ENCODE measurements at places on chromosomes 4 and X. TPM values are rescaled to one million over a fixed set of nuclear protein-coding genes. Genes with fewer than 3 reads are reported as not detected.
A peak's percentile ranks its signal among the peaks of the same experiment; 100 is the strongest.

DNA sequence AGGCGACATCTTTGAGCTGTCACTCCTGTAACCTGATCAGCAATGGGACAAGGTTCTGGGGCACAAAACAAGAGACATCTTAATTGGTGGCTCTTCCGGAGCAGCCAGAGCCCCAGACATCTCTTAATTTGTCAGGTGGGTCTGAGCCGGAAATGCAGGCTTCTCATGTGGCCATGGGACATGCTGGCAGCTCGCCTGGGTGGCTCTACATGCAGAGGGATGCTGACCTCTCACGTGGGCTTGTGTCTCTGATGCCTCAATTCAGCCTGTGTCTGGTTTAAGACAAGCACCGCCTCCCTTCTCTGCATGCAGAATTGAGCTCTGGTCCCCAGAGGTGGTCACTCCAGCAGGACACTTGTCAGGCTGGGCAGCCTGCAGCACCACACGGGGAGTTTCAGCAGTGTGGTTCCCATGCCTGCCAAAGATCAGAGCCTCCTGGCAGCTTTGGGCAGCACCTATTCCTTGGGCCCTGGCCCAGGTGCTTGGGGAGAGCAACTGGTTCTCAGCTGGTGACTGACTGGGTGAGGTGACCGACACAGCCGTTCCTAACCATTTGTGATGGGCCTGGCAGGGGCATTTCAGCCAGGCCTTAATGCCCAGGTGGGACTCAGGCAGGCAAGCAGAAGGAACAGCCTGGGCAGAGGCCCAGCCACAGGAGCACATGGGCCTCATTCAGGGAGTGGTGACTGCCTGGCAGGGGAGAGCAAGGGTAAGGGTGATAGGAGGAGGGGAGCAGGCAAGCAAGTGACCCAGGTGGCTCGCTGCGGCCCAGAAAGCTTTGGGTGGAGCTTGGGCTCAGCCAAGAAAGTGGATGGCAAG, 53.4 kb downstream of the HMX1 start:
- DNase-seq = peak; percentile 57

Gene HAND2
- 8.3 TPM for total RNA-seq

DNA sequence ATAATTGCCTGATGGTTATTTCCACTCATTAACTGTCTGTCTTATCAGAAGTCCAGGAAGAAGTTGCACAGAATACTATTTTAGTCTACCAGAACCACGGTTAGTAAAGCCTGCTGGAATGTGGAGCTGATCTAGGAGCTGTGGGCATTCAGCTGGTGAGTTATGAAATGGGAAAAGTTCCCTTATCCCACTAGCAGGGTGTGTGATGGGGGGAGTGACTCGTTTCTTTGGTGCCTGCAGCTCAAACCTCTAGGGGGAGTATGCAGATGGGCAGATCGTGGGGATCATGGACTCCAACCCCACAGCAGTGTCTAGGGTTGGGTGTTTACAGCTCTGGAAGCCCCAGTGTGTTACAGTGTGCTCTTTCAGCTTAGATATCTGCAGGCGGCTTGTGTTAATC, 305.7 kb upstream of the BOD1L1 start:
- no peak for DNase-seq

GRCh38 chr4:114734594-114734993, 136.0 kb downstream of the UGT8 start:
- DNase-seq = no peak

GRCh38 chr4:63764400-63764799, 644.9 kb downstream of the TECRL start:
- DNase-seq = no peak

DNA sequence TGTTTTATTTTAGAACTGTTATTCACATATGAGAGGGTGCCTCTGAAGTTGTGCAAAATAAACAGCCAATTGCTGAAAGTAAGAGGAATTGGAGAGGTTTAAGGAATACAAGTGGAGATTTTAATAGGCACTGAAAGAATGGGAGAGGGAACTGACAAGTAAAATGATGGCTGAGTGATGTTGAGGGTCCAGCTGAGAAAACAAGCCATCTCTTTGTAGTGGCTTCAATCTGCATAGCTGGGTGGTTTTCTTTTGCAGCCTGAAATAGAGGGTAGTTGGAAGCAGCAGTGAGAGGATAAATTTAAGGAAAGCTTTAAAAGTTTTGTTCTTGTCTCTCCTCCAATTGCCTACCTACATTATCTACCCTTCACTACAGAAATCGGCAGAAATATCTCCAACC, 106.7 kb upstream of the DGKK start:
- DNase-seq = no peak

DNA sequence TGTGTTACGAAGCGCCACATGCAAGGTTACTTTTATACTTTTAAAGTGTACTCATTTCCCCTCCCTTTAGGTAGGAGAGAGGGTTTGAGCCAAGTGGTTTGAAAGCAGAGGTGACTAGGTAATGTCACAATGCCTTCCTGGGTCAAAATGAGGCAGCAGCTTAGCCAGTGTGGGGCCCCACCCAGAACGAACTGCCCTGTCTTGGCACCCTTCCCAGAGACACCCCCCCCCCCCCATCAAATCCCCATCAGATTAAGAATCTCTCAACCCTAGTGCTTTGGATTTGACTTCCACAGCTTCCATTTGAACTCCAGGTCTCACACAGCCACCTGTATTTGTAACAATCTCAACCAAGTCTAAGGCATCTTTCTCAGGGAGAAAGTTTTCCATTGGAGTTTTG, 31.1 kb downstream of the BCOR start:
- no peak for DNase-seq

DNA sequence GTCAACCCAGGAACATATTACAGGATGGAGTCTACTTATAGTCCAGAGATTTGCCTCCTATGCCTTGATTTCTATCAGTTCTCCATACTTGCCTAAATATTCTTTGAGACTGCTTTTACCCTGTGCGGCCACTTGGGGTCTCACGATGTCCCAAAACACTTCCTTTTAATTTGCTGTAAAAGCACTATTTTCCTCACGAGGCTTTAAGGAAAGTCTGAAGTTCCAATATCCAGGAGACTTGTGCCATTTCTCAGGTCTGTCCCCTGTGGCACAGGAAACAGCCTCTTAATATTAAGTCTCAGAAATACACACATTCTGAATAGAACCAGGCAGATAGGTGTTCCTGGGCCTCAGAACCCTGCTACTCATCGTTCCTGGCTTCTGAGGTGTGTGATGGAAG, 142.9 kb downstream of the TMEM164 start:
- no peak for DNase-seq

DNA sequence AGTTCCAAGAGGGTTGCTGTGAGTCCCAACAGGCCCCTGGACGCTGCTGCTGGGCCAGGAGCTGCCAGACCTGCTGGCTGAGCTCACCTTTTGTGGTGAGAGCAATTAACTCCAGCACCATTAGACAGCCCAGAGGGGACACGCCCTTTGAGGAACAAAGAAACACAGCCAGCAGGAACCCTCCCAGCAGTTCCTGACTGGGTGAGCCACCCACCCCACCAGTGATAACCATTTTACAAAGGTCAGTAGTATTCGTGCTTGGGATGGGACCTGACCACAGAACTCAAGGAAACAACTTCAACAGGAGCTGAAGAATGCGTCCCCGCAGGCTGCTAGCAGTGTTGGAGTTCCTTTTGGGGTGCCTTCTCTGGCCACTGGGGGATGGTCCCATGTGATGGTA, 38.8 kb upstream of the AFAP1 start:
- no peak for DNase-seq

Gene SPATA4
- total RNA-seq = 0.33 TPM

GRCh38 chr4:174714393-174715211, 114.4 kb downstream of the GLRA3 start:
- no peak for DNase-seq

DNA sequence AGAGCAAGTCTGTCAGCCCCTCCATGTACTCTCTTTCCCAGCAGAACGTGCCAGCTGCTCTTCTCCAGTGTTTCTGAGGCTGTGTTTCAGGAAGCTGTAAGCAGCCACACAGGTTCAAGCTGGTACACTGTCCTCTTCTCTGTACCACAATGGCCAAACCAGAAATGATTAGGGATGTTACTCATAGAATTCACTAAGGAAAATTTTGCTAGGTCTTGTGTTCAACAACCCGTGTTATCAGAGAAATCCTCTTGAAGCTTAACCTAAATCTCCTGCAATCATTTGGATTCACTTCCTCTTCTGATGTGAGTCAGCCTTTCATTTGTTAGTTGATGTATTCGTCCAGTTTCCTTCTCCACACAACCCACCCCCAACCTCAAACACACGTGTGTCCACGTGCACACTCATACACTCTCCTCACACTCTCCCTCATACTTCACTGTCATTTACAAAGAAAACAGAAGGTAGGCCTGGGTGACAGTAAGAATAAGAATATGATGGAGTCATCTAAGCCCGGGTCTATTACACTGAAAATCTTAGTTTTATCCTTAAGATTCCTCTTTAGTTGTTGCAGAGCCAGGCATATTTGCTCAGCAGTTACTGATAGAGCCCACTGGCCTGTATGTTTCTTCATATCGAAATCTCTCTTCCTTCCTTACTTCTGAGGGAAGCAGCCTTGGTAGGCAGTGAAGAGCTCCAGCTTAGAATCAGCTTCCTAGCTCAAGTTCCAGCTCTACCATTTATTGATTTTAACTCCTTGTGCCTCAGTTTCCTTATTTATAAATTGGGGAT, 63.4 kb downstream of the DCUN1D4 start:
- DNase-seq = no peak

Gene CWH43
- total RNA-seq = not detected

All from type B pancreatic cell (in vitro differentiated cells).